Fibroblast of gingiva (primary cell): ENCODE measurements at places on chromosomes 5 and 9.

GRCh38 chr5:97627272-97627671 is 444.2 kb upstream of the RIOK2 start:
- no peak for DNase-seq

- peak; percentile 12 for DNase-seq
These were observed 313.3 kb downstream of the EBF1 start for GRCh38 chr5:158786390-158786789.

DNA sequence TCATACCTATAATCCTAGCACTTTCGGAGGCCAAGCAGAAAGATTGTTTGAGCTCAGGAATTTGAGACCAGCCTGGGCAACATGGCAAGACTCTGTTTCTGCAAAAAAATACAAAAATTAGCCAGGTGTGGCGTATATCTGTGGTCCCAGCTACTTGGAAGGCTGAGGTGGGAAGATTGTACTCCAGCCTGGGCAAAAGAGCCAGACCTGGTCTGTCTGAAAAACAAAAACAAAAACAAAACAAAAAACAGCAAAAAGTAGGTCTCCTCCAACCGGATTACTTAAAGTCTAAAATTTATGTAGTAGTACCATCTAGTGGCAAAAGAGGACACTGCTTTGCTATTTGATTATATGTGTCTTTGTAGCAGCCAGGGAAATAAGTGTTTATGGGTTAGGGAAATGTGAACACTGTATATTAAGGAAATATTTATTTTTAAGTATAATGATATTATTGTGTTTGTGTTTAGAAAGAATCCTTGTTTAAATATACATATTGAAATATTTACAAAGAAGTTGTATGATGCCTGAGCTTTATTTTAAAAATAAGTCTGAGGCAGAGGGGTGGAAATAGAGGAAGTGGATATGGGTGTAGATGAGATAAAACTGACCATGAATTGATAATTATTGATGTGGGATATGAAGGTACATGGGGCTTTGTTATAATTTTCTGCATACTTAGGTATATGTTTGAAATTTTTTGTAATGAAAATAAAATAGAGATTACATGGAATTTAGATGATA is 20.0 kb downstream of the APC start:
- DNase-seq: peak; percentile 51

DNA sequence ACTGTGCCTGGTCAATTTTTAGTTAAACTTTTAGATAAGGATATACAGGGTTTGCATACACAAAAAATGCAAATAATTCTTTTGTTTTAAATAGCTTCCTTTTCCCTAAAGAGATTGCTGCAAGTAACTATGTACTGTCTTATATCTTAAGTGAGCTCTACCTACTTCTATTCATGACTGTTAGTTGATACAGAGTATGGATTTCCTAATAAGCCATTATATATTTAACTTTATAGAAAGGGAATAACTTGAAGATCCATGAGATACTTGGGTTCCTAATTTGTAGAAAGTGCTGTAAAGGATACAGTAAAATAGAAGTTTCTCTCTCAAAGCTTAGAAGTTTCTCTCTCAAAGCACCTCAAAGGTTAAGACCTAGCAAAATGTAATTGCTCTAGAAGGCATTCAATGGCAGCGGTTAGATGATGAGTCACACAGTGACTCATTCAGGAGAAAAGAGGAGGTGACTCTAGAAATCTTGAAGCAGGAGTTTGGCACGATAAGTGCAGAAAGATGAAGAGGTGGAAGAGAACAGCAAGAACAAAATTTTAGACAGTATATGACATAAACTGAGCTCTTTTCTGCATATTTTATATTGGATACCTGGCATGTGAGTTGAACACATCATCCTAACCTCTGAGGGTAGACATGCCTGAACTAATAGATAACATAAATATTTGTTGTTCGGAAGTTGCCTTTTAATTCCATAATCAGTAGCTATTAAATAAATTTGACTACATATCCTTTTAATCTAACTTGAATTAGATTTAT is 5.5 kb upstream of the DNAJC21 start:
- peak; percentile 41 for DNase-seq

DNA sequence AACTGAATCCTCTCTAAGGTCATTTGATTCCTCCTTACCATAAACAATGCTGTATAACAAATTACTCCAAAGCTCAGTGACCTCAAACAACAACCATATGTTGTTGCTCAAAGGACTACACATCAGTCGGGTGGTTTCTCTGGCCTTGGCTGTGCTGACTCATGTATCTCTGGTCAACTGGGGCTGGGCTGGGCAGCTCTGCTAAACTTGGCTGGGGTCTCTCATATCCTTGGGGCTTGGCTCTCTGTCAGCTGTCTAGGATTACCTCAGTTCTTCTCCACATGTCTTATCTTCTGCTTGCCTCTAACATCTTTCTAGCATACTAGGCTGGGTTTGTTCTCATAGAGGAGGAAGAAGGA is 86.4 kb downstream of the GALNT10 start:
- peak; percentile 98 for DNase-seq

GRCh38 chr5:167582886-167583285 is 708.6 kb upstream of the WWC1 start:
- DNase-seq: no peak

- DNase-seq: peak; percentile 56
These were observed 15.6 kb downstream of the TICAM2 start for GRCh38 chr5:115586525-115587146.

GRCh38 chr5:369151-369868 is 47.8 kb downstream of the AHRR start:
- no peak for DNase-seq

DNA sequence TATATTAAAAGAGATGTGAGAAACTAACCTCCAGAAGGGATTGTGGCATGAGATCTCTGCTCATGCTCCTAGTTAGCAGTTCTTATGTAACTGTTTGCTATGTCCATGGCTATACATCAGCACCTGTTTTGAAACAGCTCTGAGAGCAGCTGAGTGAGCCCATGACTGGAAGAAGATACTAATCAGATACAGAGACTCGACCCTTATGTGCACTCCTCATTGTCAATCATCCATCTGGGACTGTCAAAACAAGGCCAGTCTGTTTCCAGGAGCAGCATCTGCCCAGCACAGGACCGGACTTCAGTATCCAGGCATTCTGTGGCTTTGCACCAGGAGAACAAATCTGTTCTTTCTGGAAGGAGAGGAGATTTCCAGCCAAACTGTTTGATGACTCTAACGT is 77.7 kb downstream of the EFNA5 start:
- DNase-seq: no peak

- DNase-seq: no peak
These were observed 75.3 kb downstream of the PIK3R1 start for GRCh38 chr5:68290847-68291246.

DNA sequence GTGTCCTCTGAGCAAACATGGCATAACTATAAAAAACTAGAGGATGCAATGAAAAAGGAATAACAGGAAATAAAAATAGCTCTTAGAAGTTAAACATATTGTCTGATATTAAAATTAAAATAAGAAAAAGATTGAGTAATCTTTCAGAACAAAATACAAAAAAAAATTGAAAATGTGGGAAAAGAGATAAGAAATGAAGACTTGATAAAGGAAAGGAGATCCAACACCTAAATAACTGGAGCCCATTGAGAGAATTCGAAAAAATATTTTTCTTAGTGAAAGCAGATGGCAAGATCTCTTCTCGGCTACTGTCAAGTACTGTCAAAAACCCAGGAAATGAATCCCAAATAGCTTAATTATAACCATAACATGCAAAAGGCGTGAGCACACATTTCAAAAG is 24.9 kb downstream of the LIFR start:
- DNase-seq: no peak

- peak; percentile 74 for DNase-seq
These were observed 218.2 kb upstream of the IL12B start for GRCh38 chr5:159548517-159548916.

- DNase-seq: no peak
These were observed 349.2 kb upstream of the MEF2C start for GRCh38 chr5:89232139-89232603.

DNA sequence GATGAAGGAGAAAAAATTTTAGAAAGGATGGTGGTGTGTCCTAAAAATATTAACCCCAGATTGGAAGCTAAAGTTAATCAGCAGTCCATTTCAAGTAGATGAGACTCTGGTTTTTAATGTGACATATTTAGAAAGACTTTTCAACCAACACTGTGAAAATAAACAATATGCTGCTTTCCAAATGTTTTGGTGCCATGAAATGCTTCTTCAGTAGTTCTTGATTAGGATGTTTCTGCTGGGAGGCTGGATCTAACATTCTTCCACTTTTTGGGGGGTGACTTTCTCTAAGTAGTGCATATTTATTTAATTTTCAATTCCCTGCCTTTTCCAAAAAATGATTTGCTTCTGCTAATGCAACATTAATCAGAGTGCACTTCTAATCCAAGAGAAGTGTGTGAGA is 593.3 kb upstream of the DMAC1 start:
- no peak for DNase-seq

DNA sequence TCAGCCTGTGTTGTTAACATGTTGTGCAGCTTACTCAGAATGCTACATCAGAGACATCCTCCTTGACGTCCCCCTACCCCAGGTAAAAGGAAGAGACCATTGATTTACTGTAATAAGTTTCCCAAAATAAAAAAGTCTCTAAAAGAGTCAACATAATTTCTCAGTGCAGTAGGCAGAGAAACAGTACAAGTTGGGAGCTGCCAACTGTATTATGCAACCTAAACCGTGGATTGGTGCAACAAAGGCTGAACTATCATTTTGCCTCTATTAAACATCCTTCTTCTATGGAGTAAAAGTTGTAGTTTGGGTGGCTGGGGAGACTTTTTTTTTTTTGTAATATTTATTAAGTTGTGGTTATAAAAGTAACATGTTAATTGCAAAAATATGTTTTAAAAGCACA is 208.0 kb downstream of the NR3C1 start:
- peak; percentile 57 for DNase-seq

DNA sequence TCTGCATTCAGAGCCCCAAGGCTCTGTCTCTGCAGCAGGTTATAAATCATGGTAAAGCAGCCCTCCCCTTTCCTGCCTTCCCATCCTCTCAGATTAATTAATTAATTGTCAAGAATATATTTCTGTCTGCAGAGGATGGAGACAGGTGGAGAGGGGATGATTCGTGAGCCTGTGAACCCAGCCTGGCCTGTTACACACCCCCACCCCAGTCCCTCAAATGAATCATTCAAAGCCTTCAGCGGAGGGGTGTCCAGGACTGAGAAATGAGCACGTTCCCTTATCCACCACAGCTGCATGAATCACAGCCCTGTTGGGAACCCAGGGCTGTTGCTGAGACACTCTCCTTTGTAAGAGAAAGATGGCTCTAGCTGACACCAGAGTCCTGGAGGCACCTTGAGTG is 56.0 kb downstream of the NIPAL4 start:
- no peak for DNase-seq

- DNase-seq: no peak
These were observed 52.6 kb upstream of the TCERG1 start for GRCh38 chr5:146394486-146394885.

DNA sequence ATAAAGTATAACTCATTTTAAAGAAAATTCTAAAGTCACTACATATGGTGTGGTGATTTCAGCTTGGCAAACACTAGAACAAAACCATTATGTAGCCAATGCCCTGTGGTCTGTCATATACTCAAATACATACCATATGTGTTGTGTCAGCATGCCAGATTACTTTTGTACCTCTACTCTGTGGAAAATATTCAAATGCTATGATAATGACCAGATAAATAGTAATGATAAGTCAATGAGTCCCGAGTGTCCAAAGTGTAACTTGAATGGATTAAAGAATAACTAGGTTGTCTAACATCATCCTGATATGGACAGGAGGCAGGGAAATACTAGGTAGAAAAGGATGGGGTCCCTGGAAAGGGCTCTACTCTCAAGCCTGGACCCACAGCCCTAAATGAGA is 58.0 kb upstream of the IL6ST start:
- no peak for DNase-seq

DNA sequence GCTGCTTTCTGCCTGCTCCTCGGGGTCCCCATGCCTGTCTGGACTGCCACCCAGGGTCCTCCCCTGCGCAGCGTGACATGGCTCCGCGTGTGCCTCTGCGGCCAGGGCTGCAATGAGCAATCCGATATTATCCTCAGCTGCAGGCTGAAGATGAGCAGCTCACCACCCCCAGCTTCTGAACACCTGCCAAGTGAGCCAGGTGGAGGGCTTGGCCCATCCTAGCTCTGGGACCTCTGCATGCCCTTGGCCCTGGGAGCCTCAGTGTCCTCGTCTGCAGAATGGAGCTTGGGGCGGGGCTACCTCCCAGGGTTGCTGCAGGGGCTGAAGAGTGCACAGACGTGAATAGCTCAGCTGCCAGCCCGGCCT is 4.1 kb upstream of the MYMK start:
- no peak for DNase-seq

- no peak for DNase-seq
These were observed 13.6 kb upstream of the PHF19 start for GRCh38 chr9:120890320-120891244.
